ENCODE measurements at places on chromosomes 12 and 14.

- DNase-seq, result no peak
These were observed 68.0 kb downstream of the WNK1 start for GRCh38 chr12:820336-820735.

- no peak for DNase-seq
These were observed 85.2 kb downstream of the ETV6 start for GRCh38 chr12:11734580-11735180.

- peak; percentile 68 for DNase-seq
These were observed 93.7 kb downstream of the SAMD4A start for GRCh38 chr14:54660604-54661111.

GRCh38 chr12:68374307-68374982, 42.3 kb upstream of the MDM1 start:
- DNase-seq, result no peak

- no peak for DNase-seq
These were observed 136.7 kb upstream of the EGLN3 start for GRCh38 chr14:34087571-34087970.

DNA sequence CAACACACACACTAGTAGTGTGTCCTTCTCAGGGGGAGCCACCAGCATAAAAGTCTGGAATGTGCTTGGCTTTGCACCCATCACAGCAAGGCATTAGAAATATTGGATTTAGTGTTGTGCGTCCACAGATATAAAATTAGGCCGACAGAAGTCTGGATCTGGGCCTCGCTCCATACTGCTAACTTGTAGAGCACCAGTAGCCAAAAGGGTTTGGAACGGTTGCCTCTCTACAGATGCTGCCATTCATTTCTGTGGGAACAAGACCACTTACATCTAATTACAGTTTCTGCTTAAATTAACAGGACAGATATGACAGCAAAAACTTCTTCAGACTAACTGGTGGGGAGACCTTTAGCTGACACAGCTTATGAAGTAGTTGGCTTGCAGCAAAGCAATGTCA, 94.2 kb downstream of the EXOC5 start:
- peak; percentile 30 for DNase-seq

DNA sequence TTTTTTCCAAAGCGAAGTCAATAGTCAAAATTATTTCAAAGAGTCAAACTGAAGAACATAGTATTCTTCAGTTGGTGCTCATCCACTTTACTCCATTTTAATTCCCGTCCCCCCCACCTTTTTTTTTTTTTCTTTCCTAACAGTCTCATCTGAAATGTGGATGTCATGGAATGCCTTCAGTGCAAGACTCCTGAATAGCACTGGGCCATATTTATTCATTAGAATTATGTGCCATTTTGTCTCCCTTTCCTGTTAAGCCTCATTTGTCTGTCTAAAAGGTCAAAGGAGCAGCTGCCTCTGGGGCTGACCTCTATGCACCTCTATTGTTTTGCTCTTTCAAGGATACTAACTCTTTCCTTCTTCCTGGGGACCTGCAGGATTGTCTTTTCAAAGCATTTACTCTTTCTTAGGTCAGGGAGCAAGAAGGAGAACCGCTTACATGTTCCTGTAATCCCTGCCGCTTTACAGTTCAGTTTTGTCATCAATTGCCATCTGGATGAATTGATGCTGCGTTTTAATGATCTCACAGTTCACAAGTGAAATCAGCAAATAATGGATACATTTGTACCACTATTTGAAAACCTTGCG, 310.6 kb downstream of the NPAS3 start:
- DNase-seq, result no peak

DNA sequence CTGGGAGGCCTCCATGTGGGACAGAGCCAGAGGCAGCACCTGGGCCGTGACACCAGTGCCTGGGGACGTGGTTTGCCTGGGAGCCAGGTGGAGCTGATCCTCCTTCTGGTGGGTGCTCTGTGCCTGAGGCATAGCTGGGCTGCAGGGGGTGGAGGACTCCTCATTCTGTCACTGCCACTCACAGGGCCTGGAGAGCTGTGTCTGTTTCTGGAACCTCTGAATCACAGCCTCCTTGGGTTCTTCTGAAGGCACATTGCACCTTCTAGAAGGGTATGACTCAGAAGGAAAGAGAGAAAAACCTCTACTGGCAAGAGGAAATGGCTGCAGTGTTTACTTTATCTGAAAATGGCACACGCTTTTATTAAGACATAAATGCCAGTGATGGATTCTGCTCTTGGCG, 659.8 kb downstream of the VRK1 start:
- no peak for DNase-seq

DNA sequence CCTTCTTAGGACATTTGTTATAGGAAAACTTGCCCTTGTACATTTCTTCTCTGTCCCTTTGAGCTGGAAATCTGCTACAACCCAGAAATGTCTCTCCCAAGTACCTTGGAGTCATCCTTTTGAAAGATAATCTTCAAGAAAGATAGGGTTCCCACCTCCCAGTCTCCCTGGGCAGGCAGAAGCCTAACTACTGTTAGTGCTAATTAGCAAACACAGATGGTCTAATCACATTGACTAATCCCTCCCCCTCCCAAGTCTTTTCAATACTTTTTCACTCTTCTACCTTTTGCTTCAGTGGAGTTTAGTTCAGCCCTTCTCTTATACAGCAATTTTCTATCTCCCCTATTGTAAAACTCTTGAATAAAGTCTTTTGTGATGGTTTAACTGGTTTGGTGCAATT, 129.8 kb upstream of the PPFIA2 start:
- DNase-seq, result no peak

DNA sequence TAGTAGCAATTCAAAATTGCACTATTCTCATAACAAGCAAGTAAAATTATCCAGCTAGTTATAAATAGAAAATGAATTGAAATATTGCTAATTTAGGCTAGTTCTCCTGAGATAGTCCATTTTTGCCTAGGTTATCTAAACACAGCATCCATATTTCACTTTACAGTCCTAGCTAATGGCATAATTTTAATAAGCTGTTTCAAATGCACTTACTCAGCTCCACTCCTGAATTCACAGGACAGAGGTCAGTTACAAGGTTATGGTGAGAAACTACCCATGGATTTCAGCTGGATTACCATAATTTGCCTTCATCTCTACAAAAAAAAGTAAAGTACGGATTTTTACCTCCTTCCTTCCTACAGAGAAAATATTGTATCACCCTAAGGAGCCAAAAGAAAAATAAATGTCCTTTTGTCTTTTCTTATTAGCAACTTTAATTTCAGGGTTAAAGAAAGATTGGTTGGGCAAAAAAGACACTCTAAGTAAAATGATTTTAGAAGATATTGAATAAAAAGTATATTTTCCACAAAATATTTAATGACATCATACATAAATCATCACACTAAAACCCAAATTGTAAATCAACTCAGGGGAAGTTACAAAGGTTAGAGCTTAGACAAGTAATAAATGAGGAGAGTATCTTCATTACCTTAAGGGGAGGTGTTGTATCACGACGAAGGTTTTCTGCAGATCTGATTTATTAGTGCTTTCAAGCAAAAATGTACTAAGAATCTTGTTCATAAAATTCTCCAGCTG, 377.4 kb downstream of the C12orf50 start:
- DNase-seq, result no peak

- no peak for DNase-seq
These were observed 4.0 kb downstream of the CHGA start for GRCh38 chr14:92926931-92927330.

GRCh38 chr12:77218278-77218677, 152.9 kb upstream of the E2F7 start:
- DNase-seq, result no peak

GRCh38 chr14:96748362-96748761, 48.8 kb upstream of the VRK1 start:
- no peak for DNase-seq

GRCh38 chr14:104512771-104513640, 66.6 kb upstream of the C14orf180 start:
- peak; percentile 41 for DNase-seq

DNA sequence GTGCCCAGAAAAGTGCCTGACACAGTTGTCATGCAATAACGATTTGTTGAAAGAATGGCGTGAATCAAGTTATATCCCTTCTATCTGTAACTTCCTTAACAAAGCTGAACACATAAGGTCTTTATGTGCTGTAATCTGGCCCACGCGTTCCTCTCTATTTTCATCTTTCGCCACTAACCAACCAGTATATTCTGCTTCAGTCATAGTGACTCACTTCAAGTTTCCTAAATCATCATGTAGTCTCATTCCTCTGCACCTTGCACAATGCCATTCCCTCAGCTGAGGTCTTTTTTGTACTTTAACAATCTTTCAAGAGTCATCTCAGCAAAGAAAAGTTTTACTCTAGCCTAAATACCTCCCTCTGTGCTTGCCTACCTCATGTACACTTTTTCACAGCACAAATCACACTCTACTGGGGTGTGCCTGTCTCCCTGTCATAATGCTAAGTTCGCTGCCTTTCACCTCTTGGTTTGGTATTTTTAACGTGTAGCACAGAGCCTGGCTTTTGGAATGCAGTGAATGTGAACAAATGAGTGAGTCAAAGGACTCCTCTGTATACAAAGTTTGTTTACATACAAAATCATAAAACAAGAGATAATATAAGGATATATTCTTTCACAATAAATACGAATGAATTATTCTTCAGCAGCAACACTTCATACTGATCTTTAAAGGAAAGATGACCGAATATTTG, 2.9 kb upstream of the CMAS start:
- DNase-seq, result no peak

DNA sequence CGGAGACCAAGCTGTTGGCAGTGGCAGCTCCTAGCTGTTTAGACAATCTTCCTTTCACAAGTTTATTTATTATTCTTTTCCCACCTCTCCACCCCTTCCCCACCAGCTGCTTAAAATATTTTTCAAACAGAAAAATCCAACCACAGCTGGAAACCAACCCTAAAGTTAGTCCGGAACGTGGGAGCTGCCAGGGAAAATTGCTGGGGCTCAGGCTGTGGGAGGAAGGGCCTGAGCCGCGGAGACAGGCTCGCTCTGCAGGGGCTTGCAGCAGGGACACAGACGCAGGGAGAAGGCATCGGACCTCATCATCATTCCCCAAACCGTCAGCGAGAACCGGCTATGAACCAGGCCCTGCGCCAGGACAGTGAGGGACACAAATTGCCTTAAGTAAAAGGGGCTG, 16.1 kb upstream of the TMEM106C start:
- no peak for DNase-seq

GRCh38 chr12:18492372-18493025, 231.2 kb downstream of the PIK3C2G start:
- DNase-seq, result no peak

DNA sequence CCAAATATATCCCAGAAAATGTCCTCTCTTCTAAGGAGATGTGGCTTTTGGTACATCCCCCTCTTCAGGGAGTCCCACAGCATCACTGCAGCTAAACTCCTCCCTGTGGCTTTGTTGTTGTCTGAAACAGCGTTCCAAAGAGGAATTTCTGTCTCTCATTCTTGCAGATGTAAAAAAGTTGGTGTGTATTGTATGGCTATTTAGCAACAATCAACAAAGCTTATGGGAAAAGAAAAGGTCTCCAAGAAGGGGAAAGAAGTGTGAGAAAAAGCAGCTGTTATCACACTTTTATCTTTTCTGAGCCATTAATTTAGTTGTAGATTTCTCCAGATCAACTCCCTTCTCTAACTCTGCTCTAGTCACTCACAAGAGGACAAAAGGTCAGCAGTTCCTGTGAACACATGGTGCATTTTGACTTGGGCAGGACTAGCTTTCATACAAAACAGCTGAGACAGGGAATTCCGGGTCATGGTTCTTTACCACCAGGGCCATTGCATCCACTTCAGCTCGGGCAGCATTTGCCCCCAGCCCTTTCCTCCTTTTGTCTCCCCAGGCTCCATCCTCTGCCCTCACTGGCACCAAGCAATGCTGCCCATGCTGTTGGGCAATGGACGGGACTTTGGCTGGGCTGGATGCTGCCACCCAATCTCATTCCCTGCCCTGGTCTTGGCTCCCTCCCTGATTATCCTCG, 184.7 kb downstream of the TMX1 start:
- DNase-seq, result no peak

DNA sequence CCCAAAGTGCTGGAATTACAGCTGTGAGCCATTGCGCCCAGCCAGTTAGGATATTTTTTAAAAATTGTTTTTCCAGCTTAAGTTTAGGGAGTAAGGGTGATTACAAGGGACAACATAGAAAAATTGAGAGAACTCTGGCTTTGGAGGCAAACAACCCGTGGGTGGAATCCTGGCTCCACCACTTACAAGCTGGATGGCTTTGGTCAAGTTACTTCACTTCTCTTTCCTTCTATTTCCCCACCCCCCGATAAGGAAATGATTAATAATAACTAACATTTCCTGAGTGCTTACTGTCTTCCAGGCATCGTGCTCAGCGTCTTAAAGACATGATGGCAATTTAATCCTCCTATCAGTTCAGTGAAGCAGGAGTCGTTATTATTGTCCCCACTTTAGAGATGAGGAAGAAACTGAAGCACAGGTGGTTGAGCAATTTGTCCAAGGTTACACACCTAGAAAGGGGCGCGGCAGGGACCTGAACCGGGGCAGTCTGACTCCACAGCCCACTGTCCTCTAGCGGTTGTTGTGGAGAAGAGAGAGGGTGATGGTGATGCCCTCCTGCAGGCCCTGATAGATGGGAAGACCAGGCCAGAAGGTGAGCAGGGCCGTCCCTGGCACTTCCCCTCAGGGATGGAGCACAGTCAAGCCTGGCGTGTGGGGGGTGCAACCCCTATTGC, 16.7 kb upstream of the FAIM2 start:
- no peak for DNase-seq

DNA sequence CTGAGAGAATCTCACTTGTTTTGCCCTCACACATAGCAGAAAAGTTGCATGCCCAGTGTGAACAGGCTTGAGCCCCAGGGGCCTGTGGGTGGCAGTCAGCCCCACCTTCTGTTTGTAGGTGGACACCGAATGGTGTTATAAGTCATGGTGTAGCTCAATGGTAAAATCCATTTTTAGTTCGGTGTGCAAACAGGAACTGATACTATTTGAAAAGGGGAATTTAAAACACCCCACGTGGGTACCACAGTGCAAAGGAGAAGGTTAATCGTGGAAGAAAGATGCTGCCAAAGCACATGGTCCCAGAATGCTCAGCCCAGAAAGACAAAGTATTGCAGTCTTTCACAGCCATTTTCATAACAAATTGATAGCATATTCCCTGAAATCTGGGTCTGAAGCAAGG, 71.8 kb upstream of the GZMB start:
- DNase-seq, result no peak

GRCh38 chr12:115338566-115339294, 654.8 kb upstream of the TBX3 start:
- no peak for DNase-seq

- DNase-seq, result no peak
These were observed 1.2 kb downstream of the COA8 start for GRCh38 chr14:103563844-103564505.

DNA sequence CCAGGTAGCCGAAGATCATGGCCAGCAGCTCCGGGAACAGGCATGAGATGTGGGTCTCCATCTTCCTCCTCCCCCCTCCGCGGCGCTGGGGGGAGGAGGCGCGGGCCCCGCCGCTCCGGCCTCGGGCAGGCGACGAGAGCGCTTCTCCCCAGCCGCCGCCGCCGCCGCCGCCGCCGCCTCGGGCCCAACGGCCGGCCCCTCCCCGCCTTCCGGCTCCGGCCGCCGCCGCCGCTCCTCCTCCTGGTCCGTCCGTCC, 448 bp downstream of the FBXL14 start:
- peak; percentile 71 for DNase-seq
